ENCODE measurements at places on chromosomes 2 and 18.

DNA sequence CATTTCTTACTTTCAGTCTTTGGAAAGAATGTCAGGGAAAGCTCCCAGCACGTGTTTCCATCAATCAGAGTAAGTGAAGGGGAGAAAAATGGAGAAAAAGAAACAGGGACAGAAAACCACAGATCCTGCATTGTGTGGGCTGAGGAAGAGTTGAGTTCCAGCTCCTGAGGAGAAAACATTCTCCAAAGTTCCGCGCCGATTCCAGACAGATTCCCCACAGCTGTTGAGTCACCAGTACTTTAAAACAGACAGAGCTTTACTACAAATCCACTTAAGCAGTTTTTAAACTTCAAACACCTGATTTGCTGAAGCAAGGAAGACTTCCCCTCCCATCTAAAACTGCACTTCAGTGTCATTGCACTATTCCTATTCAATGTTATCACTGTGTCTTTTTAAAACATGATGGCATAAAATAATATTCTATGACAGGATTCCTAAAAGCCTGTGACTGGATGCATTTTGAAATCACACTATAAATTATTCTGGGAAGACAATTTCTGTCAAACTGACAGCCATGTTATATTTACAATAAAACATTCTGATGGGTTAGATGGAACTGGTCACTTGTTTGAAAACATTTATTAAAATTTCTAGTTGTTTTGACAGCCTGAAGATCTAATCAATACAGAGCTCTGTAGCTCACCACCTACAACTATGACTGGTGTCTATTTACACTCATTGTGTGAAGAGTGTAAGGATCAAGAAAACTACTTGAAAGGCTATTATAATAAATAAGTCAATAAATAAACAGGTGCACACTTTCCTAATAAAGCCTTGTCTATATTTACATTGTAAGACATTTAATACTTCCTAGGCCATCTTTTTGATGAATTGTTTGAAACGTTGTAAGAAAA, 40.9 kb downstream of the TCF4 start:
- DNase-seq = peak; percentile 84

- no peak for DNase-seq
These were observed 525.8 kb upstream of the LINC00305 start for GRCh38 chr18:64674694-64675093.

DNA sequence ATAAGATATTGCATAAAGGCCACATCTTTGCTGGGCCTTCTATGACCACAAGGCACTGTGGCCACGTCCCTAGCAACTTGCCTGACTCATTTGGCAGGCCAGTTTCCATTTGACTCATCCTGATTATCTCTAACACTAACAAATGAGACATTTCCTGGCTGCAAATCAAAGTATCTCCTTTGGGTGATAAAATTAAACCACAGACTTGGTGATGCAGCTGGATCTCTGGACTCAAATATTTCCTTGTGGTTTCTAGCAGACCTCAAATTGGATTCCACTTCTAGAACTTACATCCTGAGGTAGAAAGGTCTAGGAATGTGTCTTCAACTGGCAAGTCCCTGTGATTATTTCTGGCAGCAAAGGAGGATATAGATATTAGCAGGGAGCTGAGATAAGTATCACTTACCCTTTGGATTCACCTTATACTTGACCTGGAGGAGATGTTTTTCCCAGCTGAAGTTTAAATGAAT, 167.9 kb upstream of the NXPH2 start:
- peak; percentile 99 for DNase-seq

DNA sequence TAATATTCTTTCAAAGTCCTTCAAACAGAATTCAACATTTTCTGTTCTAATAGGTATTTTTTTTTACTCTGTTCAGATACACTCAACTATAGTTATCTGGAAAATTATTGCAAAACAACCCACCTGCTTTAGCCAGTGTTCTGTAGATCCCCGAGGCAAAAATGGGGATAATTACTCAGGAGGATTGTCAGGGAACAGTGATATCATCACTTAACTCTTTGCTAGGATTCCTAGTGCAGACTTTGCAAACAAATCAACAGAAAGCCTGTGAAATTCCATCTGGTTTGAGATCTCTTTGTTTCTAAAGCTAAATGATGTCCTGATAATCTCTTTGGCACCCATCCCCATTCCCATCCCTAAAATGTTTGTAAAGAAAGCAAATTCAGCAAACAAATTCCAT, 413.6 kb upstream of the MEIS1 start:
- no peak for DNase-seq

GRCh38 chr2:11680182-11680900, 10.3 kb upstream of the NTSR2 start:
- no peak for DNase-seq

GRCh38 chr18:75727456-75727855, 300.0 kb upstream of the SMIM21 start:
- DNase-seq = peak; percentile 27

DNA sequence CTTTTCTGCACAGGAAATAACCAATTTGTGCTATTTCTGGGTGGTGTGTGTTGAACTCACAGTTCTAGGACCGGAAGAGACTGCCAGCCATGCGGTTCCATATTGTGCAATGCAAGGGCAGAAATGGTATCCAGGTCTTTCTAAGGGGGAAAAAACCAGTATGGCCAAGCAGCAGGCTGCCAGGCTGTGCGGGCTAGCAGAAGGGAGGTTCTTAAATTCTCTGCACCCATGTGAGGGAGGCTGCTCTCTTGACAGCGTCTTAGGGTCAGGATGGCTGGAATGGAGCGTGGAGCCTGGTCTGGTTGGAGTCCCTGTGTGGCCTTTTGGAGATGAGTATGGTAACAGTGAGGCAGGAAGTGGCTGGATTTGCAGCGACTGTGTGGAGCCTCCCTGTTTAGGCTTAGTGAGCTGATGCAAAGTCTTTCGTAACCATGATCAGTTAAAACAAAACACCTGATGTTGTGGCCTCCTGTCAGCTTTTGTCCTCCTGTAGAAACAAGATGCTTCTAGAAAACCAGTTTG, 52.6 kb downstream of the NCK2 start:
- DNase-seq = peak; percentile 56

DNA sequence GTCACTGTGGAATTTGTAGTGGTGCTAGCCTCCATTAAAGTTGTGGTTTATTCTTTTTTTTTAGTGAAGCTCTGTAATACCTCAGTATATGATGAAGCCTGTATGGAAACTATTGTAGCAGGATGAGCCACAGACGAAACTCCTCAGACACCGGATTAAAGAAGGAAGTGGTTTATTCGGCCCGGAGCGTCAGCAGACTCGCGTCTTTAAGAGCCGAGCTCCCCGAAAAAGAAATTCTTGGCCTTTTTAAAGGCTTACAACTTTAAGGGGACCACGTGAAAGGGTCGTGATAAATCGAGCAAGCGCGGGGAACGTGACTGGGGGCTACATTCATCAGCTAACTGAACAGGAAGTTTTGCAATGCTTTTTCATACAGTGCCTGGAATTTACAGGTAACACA, 8.1 kb upstream of the CCL20 start:
- DNase-seq = peak; percentile 42

DNA sequence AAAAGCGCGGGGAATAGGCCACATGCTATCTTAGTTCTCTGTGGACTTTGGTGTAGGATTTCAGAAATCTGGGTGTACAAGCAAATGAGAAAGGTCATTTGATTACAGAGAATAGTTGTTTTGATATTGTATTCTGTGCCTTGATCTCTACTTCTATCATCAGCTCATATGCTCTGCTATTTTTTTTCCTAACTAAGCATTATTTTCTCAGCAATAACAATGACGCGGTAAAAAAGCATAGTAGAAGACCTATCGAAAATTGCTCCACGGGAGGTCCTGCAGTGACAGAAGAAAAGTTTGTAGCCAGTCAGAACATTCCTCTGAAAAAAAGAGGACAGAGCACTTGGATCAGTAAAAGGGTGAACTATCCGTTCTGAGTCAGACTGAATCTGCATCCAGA, 2.8 kb upstream of the SETBP1 start:
- no peak for DNase-seq

GRCh38 chr2:100235098-100235497, 87.2 kb downstream of the LONRF2 start:
- DNase-seq = no peak

- DNase-seq = peak; percentile 73
These were observed 837 bp upstream of the ACSL3 start for GRCh38 chr2:222859786-222860612.

DNA sequence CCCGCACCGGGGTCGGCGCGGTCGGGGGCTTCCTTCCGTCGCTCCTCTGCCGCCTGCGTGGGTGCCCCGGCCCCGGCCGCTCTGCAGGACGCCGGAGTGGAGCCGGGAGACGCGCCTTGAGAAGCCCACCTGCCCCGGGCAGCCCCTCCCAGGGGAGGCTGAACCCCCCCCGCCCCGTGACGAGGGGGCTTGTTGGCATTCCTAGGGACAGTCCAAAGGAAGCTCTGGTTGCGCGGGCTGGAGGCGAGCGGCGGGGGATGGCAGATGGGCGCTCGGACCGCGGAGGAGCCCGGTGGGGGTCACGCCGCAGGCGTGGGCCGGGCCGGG, 133.5 kb upstream of the MGAT5 start:
- peak; percentile 12 for DNase-seq

DNA sequence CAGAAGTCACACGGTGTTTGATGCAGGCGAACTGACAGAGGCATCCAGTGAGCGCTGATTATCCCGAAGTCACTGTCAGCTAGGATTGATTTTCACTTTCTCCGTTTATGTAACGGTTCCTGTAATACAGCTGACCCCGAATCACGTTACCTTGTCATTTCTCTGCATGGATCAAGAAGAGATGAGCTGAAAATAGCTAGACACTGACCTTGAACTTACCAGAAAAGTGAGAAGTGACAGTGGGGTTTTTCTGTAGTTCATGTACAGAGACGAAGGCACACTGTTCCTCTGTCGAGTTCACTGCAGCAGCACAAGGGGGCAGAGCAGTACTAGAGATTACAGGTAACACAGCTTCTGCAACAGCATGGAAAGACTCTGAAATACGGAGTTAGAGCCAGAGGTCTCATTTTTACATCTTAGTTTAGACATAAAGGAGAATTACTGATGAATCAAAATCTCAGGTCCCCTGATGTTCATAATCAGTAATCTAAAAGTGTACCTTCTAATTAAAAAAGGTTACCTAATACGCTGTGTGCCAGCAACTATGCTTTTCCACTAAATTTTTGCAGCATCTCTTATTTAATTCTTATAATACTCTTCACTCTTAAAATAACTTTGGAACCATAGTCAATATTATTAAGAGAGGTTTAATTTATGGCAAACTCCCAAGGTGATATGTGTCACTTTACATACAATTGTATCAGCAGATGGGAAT, 33.1 kb downstream of the ARHGAP15 start:
- peak; percentile 33 for DNase-seq

DNA sequence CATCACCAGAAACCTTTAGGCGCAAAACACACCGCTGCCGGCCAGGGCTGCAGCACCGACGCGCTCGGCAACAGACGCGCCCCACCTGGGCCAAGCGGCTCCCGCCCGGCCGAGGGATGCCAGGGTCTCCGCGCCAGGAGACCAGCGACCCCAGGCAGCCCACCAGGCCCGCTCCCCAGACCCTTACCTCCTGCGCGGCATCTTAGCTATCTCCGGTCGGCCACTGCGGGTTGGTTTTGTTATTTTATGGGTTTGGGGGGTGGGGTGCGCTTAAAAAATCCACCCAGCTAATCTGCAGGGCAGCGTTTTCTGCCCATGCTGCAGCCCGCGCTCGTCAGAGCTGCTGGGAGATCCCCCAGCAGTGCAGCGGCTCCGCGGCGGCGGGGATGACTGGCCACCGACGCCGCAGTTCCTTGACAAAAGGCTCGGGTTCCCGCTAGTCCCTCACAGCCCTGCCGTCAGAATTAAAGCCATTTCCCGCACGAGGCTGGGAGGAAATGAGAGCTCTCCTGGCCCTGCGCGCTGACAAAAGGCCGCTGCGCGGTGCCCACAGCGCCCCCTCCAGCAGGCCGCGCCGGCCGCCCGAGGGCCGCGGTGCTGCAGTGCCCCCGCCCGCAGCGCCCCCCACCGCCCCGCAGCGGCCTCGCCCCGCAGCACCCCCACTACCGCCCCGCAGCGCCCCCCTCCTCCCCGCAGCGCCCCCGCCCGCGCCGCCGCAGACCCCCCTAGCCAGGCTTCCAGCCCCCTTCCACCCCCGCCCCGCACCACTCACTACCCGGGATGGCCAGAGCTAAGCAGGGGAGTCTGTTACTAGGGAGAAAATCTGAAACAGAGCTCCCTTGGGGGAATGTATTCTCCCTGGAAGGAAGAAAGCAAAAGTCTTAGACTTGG, at the start of gene ADD2:
TSS of gene ADD2 (minus strand) at position 502 of the 891 bp plus-strand sequence. CDS start 61,792 bp downstream, outside the sequence.
- peak; percentile 71 for DNase-seq

DNA sequence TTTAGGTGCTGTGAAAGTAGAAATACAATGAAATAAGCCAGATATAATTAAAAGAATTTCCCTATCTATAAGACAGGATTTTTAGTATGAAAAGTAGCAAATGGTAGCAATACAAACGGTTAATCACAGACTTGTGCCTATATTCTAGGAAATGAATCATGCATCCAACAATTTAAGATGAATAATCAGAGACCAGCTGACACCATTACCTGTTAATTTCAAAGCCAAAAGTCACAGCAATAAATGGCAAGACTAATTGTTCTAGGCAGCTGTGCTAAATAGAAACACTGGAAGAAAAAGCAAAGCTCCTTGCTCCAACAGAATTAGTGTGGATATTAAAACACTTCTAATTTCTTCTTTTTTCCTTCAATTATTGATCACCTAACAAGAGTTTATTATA, 35.1 kb upstream of the MPP4 start:
- peak; percentile 17 for DNase-seq

DNA sequence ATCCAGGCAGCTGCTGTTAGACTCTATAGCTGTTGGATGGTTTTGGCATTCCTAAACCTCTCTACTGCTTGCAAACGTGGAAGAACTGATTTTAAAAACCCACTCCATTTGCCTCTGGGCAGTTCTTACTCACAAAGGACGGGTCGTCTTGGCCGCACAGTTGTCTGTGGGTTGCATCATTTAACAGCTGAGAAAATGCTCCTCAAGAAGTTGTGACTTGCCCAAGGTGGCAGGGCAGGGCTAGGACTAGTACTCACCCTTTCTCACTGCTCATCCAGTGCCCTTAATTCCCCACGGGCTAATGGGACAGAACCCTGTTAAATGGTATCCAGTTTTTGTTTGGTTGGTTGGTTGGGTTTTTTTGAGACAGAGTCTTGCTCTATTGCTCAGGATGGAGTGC, 997 bp upstream of the DRC1 start:
- DNase-seq = no peak

DNA sequence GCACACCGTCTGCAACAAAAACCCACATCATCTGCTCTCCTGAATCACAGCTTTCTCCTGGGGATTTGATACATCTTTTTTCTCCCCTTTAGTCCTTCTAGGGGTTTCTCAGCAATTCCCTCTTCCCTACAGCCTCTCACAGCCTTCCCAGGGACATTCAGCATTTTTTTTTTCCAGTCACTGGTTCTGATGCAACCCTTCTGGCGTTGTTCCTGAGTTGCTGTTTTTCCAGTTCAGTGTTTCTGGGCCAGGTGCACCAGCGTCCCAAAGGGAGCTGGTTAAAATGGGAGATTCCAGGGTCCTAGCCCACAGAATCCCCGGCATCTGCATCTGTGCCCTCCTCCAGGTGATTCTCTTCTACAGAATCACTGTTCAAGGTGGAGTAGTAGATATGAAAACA, 36.1 kb downstream of the ADCY3 start:
- DNase-seq = peak; percentile 46

- peak; percentile 64 for DNase-seq
These were observed 75.6 kb downstream of the COL3A1 start for GRCh38 chr2:189049709-189050164.

- DNase-seq = no peak
These were observed 3.6 kb upstream of the KCNJ3 start for GRCh38 chr2:154694881-154695280.

- no peak for DNase-seq
These were observed 1080.7 kb upstream of the CHAC2 start for GRCh38 chr2:52686935-52687334.

GRCh38 chr2:71586471-71586870, 133.1 kb downstream of the DYSF start:
- no peak for DNase-seq

- peak; percentile 30 for DNase-seq
These were observed 166.0 kb upstream of the VWC2L start for GRCh38 chr2:214244847-214245246.

Data from fibroblast of skin of right biceps (primary cell).